ENCODE measurements at places on chromosomes 5 and 9. TPM values are rescaled to one million over a fixed set of nuclear protein-coding genes. Genes with fewer than 3 reads are reported as not detected.

PCDHB16 gene
- total RNA-seq: not detected

LCN15 gene
- not detected for total RNA-seq

HAPLN1 gene
- total RNA-seq: not detected

STK10 gene
- 88.6 TPM for total RNA-seq

C9 gene
- not detected for total RNA-seq

PGM5 gene
- not detected for total RNA-seq

PDZD2 gene
- not detected for total RNA-seq

CEL gene
- total RNA-seq: 1.8 TPM

PCDHB13 gene
- total RNA-seq: not detected

ADAMTS2 gene
- total RNA-seq: not detected

GPR151 gene
- not detected for total RNA-seq

CER1 gene
- not detected for total RNA-seq

SLC36A2 gene
- not detected for total RNA-seq

CNTNAP3 gene
- total RNA-seq: not detected

GBGT1 gene
- 9.4 TPM for total RNA-seq

DNA sequence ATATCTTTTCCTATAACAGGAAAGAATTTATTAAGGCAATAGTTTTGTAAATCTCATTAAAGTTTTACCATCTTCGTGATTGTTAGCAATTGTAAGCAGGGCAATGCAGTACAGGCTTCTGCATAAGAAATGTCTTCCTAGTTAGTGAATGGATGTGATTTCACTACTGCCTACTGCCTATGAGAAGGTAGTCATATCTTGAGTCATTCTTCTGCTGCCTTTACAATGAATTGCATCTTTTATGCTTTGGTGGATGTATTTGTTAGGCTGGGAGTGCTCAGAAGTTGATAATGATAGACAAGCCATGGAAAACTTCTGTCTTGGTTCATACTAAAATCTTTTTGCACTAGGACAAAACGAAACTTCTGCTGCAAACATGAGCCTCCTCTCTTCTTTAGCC, 128.0 kb downstream of the ADAMTSL1 start:
- no peak for DNase-seq

GRCh38 chr5:127891942-127892341, 188.8 kb downstream of the CCDC192 start:
- no peak for DNase-seq

GRCh38 chr5:138883211-138883610, 8.1 kb upstream of the LRRTM2 start:
- DNase-seq: no peak

DNA sequence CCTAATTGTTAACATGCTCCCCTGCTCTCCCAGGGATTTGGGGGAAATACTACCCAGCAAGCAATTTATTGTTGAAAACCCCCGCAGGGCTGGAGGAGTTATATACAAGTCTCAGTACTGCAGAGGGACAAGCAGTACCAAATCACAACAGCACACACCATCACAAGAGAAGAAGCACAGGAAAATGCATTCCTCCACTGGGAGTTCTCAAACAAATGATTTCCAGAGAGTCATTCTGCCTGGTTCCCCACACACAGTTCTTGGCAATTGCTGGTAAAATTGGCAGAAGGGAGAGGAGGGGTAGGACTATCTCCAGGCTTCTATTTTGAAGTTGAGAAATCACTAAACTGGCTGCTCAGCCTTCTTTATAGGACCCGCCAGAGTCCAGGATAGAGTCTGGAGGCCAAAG, 16.8 kb downstream of the SIL1 start:
- DNase-seq: no peak

- DNase-seq: no peak
These were observed 225.8 kb downstream of the MEF2C start for GRCh38 chr5:88657136-88657535.

- DNase-seq: no peak
These were observed 151.3 kb upstream of the TLX3 start for GRCh38 chr5:171157775-171158174.

GRCh38 chr5:32499261-32499660, 54.7 kb upstream of the ZFR start:
- no peak for DNase-seq

GRCh38 chr9:126424511-126424910, 97.9 kb downstream of the MVB12B start:
- DNase-seq: no peak

- DNase-seq: no peak
These were observed 90.9 kb downstream of the THBS4 start for GRCh38 chr5:80125962-80126480.

GRCh38 chr5:170438581-170438980, 49.4 kb upstream of the KCNMB1 start:
- no peak for DNase-seq

DNA sequence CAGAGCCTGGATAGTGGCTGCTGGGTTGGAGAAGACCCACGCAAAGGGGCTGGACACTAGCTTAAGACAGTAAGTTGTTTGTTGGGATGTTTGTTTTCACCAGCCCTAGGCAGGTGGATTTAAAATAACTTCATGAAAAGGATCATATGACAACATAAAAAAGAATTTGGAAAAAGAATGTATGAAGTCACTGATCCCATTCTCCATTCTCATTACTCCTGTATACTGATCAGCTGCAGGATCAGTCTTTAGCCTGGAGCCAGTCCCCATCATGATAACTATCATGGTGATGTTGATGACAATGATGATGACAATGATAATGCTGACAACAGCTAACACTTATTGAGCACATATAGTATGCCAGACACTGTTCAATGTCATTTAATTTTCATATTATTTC, 92.1 kb upstream of the IFNE start:
- no peak for DNase-seq

DNA sequence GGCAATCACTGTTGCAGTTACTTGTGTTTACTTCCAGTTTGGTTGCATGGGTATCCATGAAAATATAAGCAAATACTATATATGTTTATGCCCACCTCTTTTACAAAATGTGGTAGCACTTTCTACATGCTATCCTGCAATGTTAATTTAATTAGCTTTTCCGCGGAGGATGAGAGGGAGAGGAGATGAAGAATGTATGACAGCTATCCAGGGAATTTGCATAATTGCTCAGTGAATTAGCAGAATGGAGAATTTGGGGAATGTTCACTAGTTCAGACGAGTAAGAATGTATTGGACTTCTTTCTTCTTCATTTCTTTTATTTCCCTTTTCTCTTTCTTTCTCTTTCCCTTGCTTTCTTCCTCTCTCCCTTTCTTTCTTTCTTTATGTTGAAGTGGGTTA, 140.7 kb upstream of the SLC28A3 start:
- no peak for DNase-seq

GRCh38 chr5:68266457-68266856, 50.9 kb downstream of the PIK3R1 start:
- DNase-seq: no peak

DNA sequence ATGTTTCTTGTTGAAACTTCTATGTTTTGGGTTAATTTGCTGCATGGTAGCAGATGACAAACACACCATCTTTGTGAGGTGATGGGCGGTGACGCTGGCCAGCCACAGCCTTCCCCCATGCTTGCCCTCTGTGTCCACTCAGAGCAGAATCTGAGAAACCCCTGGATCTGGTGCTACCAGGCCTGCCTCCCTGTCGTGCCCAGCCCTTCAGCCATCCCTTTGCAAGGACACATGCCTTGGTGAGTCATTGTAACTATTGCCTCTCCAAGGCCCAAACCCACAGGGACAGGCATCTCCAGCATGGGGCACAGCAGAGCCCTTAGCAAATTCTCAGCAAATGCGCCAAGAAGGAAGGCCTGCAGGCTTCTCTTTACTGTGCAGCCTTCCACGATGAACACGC, 48.1 kb upstream of the FCN1 start:
- no peak for DNase-seq

- no peak for DNase-seq
These were observed 212.4 kb downstream of the TRIM32 start for GRCh38 chr9:116899337-116900006.

DNA sequence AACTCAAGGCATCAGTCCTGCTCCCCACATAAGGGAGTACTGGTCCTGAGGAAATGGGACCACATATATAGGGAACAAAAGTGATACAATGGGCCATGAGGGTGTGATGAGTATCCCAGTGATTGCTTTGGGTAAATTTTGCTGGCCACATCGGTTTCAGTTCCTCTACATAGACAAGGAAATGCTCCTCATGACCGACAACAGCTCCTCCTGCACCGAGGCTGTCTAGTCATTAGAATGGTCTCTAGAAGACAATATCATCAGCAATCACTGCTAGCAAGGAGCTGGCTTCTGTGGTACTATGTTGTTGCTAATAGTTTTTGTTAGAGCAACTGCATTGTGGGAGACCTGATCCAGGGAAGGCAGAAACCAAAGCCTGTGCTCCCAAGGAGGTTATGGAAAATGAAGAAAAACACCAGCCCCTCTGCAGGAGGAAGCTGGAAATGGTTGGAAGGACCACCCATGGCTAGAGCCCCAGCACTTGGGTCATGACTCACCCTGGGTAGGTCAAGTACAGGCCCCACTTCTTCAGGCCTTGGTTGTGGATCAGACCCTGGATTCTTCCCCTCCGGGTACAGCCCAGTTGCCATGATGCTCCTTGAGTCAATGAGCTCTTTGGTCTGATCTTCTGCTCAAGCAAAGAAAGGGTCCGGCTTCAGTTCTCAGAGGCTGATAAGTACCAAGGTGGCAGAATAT, 3.4 kb upstream of the CTSL start:
- DNase-seq: no peak

DNA sequence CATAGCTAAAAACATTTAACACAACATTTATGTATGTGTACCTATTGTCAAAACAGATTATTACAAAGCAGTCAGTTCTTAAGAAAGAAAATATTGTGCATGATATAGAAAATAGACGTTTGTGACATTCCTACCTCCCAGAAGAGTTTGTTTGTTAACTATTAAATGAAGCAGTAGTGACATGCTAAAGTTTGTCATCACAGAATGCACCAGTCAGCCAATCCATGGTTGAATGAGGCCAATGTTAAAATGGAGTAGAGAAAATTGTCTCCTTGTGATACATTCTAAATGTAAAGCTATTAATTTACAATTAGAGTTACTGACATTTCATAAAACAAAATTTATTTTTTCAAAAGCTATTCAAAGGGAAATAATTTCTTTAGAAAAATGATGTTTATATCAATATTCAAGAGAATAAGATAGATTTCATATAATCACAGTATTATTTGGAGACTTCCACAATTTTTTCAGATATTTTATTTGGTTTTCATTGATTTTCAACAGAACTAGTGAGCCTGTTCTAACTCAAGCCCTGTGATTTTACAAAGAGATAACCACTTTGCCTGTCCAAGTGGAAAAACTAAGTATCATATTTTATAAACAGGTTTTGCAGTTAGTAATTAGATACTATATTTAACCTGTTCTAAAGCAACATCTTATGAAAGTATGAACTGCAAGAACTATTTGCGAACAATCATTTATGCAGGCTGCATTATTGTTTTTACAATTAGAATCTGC, 176.8 kb downstream of the ISL1 start:
- DNase-seq: no peak

- DNase-seq: no peak
These were observed 124.6 kb upstream of the BOD1 start for GRCh38 chr5:173741087-173741486.

DNA sequence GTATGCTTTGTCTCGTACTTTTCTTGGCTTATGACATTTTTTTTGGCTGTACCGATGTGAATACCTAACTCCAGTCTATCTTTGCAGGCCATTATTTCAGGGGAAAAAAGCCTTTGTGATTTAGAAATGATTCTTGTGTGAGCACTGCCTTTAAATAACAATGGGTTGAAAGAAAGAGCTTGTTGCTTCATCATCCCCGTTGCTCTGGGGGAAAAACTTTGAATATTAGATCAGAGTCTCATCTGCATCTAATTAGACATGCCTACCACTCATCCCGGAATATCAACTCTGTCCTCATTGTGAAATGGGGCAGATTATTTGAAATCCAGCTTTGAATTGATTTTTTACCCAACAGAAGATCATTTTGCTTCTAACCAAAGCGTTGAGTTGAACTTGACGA, 13.5 kb downstream of the CXCL14 start:
- no peak for DNase-seq

GRCh38 chr5:74415695-74416102, 224.8 kb downstream of the ENC1 start:
- no peak for DNase-seq

DNA sequence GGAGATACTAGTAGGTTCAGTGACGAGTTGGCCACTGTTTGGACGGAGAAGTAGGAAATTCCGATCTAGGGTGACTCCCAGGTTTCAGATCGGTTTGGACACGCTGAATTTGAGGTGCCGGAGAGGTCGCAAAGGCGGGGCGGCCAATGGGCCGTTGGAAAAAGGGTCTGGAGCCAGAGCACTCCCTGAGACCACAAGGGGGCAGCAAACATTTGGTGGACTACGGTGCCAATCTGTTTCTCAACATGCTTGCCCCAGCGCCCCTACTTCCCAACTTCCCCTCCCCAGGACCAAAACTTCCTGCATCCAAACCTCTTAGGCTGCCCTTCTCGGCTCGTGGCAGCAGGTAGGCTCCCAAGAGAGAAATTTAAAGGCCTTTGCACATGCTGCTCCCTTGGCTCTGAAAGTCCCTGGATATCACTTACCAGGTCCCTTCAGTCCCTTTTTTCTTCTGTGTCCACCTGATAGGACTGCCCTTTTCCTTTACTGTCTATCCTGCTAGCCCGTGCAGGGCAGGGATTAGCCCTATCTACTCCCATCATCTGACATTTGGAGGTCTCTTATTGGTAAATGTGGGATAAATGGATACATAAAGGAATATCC, 992 bp upstream of the RPP25L start:
- DNase-seq: peak; percentile 55

DNA sequence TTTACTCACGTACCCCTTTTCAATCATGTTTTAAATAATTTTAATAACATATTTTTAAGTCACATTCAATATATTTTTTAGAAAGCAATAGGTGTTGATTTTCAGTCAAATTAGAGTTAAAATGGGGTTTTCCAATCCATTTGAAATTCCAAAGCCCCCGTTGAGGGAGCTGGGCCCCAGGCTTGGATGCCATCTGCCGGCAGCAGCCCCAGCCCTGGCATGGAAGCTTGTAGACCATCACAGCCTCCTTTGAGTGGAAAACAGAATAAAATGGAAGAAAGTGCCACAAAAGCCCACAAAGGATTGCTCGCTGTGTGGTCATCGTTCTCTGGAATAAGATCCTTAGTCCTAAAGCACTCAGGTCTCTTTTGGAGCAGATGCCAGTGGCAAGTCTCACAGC, 81.4 kb downstream of the SEMA5A start:
- no peak for DNase-seq

GRCh38 chr9:133090752-133091385, 29.1 kb downstream of the CEL start:
- no peak for DNase-seq

Data from activated T-helper 1 cell treated with anti-CD3 and anti-CD28 coated beads, Interleukin-12 subunit alpha, Interleukin-12 subunit beta, Interleukin-2, Interleukin-4 antibody, amounts not matched to agents 30 ng/mL and 10 ng/mL and 1 ng/mL, durations not matched to agents 14 hours and 24 hours and 36 hours (primary cell).